CD4-positive, alpha-beta T cell treated with Interleukin-6 at 100 ng/mL for 8 hours (primary cell): ENCODE measurements at places on chromosomes 6 and 20.

GRCh38 chr6:103081876-103082630 lies 1688.5 kb downstream of the GRIK2 start:
- no peak for DNase-seq

DNA sequence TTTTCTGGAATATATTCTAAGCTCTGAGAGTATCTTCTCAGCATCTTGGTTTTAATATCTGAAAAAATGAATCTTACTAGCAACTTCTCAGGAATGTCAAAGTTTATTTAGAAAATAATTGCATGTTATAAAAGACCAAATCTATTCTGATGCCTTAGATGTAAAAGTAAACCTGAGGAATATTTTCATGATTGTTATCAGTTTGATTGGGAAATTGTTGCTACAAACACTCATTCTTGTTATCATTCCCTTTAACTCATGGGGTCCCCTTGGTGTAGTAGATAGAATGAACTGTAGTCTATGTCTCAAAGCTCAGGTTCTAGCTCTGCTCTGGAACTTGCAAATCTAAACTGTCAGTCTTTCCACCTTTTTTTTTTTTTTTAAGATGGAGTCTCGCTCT lies 50.0 kb downstream of the SNRNP48 start:
- no peak for DNase-seq

DNA sequence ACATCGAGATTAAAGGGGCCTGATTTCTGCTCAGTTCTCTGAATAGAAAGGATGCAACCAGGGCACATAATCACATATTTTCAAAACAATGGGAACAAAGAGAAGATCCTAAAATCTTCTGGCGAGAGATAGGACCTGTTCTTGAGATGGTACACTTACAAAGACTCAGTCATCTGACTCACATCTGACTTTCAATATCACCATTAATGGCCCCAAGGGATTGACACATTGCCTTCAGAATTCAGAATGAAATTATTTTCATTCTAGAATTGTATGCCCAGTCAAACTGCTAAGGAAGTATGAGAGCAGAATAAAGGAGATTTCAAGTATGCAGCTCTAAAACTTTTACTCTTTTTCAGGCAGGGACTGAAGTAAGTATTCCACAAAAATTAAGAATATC lies 240.7 kb upstream of the POU3F2 start:
- DNase-seq: no peak

DNA sequence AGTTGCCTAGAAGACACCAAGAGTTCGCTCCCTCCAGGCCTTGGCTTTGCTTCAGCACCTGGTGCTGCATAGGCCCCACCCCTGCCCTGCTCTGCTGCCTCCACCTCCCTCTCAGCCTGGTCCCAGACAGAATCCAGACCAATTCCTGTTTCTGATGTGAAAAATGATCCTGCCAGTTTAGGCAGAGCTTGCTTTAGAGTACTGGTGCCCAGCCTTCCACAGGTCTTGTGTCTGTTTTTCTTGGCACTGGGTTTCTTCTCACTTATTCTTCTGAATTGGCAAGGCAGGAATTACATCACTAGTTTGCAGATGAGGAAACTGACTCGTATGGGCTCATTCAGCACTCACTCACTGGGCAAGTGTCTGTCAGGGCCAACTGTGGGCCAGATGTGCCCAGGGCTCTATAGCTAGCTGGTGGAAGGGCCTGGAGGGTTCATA lies 53.0 kb downstream of the HLA-A start:
- DNase-seq: no peak

DNA sequence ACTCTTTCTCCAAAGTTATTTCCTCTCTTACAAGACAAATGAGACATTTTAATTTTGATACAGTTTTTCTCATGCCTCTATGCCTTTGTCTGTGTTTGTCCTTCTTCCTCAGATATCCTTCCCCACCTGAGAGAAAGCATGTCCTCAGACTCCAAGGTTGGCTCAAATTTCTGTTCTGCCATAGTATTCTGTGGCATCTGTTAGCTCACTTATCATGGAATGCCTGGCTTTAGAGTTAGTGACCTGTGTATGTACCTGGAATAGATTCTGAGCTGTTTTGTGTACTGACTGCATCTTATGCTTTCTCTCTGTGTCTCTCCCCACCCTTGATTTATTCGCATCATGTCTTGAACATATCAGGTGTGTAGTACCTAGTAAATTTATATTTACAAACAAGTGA lies 90.0 kb downstream of the CENPW start:
- DNase-seq: no peak

- DNase-seq: no peak
These were observed 5.4 kb upstream of the FOXF2 start for GRCh38 chr6:1383729-1384548.

GRCh38 chr6:80530103-80530502 lies 423.6 kb downstream of the BCKDHB start:
- DNase-seq: no peak

- DNase-seq: no peak
These were observed 11.2 kb downstream of the SPDEF start for GRCh38 chr6:34544776-34545471.

DNA sequence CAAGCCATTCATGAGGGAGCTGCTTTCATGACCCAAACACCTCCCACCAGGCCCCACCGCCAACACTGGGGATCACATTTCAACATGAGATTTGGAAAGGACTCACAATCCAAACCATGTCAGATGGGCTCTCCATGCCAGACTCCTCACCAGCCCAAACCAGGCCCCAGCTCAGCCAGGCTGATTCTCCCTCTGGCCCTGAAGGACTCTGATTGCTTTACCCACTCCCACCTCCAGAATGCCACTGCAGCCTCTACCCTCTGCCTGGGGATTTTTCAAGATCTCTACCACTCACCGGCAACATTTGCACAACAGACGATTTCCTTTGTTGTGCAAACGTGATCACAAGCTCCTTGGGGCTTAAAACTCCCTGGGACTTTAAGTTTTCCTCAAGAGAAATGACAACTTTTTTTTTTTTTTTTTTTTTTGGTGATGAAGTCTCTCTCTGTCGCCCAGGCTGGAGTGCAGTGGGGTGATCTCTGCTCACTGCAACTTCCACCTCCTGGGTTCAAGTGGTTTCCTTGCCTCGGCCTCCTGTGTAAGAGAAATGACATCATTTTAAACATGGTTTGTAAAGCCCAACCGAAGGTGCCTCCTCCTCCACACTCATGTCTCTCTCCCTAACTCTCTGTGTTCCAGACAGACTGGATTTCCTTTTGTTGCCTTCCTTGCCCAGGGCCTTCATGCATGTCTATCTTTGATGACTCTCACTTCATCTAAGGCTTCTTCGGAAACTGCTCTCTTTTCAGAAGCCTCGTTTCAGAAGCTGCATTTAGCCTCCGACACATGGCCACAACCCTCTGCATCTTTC lies 147.0 kb downstream of the CDH26 start:
- DNase-seq: no peak

DNA sequence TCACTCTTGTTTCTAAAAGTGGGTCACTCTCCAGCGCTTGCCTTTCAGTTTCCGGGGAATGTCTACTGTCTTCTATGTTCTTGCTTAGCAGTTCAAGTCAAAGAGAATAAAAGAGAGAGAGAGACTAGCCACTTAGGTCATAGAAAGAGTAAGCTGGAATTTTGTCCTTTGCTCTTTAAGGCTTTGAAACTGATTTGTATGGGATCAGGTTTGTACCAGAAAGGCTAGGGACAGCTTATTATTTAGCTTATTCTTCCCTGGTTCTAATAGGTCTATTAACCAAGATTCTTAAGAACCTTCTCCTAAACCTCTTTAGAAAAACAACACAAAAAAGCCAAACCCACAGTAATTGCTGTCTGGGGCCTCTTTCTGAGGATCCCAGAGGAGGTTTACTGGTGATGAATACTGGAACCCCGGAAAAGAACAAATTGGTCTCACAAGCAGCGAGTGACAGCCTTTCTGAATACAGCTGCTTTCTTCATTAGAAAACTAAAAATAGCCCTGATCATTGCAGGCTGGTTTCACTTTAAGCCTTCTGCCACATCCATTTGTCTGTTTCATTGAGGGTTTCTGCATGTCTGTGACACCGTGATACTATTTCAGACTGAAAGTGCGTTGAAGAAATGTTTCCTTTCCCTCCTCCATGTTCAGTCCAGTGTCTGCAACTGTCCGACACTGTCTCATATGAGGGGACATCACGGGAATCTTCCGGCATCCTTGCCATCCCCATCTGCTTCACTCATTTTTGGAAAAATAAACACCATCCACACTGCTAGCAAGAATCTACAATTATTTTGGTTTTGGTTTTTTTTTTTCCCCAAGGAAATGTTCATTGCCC lies 75.1 kb upstream of the ATXN1 start:
- no peak for DNase-seq

- DNase-seq: no peak
These were observed 12.4 kb downstream of the KIAA1755 start for GRCh38 chr20:38248133-38248532.

GRCh38 chr20:361561-361960 lies 14.7 kb downstream of the NRSN2 start:
- DNase-seq: no peak

GRCh38 chr20:59184880-59185447 lies 21.3 kb downstream of the ZNF831 start:
- no peak for DNase-seq

DNA sequence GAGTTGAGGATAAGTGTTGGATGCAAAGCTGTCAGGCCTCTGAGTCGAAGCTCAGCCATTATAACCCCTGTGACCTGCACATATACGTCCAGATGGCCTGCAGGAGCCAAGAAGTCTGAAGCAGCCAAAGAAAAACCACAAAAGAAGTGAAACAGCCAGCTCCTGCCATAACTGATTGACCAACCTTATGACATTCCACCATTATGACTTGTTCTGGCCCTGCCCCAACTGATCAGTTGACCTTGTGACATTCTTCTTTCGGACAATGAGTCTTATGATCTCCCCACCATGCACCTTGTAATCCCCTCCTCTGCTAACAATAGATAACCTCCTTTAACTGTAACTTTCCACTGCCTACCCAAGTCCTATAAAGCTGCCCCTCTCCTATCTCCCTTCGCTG lies 133.7 kb upstream of the AGPAT4 start:
- no peak for DNase-seq

- DNase-seq: no peak
These were observed 172.9 kb upstream of the UST start for GRCh38 chr6:148573922-148574321.

DNA sequence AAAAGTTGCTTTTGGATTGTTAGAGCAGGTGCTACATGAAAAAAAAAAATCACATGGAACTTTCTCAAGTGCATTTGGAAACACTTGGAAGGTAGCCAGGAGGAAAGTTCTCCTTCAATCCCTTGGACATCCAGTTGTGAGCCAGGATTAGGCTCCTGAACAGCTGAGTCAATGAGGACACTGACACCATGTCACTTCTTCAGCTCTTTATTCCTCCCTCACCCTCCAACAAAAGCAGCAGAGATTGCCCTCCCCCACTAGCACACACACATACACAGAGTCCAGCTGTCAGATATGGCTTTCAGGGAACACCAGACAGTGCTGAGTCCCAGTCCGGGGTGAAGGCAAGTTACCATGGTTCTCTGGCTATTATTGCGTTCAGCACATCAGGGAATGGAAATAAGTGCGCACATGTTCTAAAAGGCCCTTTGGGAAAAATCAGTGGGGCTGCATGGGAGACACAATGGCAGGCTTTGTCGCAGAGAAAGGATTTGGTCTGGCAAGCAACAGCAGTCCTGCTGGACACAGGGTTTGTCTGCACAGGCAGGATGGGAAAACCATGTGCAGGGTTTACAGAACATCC lies 124.7 kb upstream of the MARCKS start:
- DNase-seq: no peak

DNA sequence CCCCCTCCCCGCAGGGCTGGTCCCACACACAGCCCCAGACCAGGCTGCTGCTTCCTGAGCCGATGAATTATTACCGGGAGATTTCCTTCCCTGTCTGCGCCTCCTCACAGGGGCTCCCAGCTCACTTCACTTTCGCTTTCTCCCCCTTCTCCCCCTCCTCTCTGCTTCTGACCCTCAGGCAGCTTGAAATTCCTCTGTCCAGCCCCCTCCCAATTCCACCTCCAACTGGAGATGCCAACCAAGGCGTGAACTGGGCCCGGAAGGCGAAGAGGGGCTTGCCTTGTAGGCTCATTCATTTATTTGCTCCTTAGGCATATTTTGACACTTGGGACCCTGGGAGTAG lies 1.7 kb upstream of the TCF15 start:
- DNase-seq: no peak

GRCh38 chr6:108966855-108967755 lies 118.9 kb downstream of the ARMC2 start:
- DNase-seq: no peak

- DNase-seq: peak; percentile 49
These were observed 210.8 kb downstream of the ARHGAP18 start for GRCh38 chr6:129498950-129499842.

- DNase-seq: no peak
These were observed 92.1 kb downstream of the PHACTR3 start for GRCh38 chr20:59696476-59696875.

- DNase-seq: no peak
These were observed 15.8 kb upstream of the PPP1R16B start for GRCh38 chr20:38789503-38790199.

DNA sequence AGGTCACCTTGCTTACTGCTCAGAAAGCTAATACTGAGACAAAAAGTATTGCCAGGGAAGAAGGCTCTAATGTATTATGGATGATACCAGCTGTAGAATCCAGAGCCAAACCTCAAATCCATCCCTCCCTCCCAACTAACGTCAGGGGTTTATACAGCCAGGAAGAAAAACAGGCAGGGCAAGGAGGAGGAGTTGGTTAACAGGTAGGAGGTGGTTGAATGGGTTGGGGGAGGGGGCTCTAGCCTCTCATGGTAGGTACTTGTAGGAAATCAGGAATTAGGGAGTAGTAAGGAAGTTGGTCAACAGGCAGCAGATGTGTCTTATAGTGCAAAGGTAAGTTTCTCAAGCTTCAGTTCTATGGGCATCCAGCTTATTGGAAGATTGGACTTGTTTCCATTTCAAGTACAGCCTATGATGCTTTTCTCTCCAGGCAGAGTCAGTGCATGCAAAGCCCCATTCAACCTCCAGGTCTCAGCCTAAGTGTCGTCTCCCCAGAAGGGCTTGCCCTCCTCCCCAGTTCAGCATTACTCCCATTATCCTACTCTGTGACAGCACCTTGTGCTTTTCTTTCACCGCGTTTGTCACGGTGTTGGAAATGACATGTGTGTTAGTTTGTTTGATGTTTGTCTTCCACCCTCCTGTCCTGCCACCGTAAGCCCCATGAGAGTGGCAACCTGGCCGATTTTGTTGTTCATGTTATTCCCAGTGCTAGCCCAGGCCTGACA lies 38.1 kb downstream of the PNLDC1 start:
- no peak for DNase-seq
